ENCODE measurements at places on chromosomes 4 and X.

DNA sequence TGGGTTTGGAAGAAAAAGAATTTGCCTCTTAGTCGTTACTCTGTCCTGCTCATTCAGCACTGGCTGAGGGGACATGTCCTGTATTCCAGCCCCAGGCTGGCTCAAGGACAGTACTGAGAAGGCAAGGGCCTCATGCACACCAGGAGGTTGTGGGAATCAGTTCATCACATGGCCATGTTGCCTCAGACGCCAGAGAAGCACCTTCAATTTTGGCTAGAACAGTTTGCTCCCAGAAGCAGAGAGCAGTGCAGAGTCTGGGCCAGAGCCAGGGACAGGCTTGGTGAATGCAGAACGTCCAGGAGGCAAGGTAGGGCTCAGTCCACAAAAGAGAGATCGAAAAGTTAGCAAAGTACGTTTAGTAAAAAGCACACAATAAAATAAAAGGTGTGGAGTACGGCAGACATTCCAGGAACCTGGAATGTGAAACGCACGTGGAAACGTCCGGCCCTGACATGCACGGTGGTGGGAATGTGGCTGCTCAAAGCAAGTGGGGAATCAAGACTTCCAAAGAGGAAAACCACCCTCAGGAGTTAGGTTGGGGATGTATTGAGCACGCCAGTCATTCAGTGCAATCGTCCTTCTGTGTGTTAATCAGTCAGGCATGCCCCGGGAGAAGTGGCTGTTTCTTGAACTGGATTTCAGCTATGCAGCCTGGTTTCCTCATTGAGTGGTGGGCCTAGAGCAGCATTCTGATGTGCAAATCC, 1.2 kb upstream of the SLC2A9 start:
- no peak for DNase-seq

GRCh38 chr4:109730619-109731545, 1.0 kb upstream of the PLA2G12A start:
- no peak for DNase-seq

DNA sequence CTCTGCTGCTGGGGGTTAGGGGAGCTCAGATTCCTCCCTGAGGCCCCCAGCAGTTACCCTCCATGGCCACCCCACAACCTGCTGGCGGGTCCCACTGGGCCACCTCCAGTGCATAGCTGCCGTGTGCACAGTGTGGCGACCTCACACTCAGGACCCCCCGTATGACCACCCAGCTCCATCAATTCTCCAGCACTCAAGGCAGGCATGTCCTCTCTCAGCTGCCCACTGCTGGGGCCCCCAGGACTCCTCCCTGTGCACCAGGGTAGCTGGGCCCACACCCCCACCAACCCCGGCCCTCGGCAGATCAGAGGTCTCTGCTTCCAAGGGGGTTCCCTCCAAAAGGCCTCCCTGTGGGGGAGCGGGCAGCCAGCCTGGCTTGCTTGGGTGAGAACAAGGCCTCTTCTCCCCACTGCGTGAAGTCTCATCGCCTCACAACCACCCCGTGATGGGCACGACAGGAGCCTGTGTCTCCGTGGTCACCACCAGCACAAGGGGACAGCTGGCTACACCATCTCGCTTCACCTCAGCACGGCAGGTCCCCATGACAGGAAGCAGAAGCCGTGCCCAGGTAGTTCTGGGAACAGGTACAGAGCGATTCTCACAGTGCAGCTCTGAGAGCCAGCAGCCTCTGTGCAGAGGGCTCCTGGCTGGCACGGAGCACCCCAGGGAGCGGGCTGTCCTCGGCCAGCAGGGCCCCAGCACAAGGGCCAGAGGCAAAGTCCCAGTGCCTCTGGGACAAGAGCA, 4.6 kb upstream of the HAUS3 start:
- no peak for DNase-seq

GRCh38 chr4:56743550-56743949, 62.5 kb upstream of the HOPX start:
- no peak for DNase-seq

DNA sequence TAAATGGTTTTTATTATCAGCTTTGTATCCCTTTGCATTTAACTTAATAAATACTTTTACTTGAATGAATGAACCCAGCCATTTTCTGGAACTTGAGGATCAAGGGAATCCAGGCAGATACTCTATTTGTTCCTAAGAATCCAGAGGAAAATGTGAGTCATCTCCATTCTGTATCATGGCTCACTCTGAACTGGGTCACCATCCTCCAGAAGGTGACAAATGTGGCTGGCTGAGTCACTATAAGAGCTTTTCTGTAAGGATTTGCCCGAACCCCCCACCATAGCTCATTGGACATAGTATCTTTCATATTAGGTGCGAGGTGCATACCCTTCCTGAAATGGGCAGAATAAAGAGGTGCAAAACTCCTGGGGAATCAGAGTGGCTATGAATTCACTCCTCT, 25.8 kb downstream of the RTL9 start:
- no peak for DNase-seq

GRCh38 chrX:100315566-100315965, 94.5 kb downstream of the PCDH19 start:
- DNase-seq = no peak

Data from cortex of kidney (tissue), 1 donor.